DND-41 (cell line): ENCODE measurements at places on chromosomes 3 and 15.

GRCh38 chr3:12707449-12707848 lies 43.5 kb upstream of the RAF1 start:
- no peak for DNase-seq

GRCh38 chr3:111951032-111951431 lies 27.8 kb upstream of the ABHD10 start:
- no peak for DNase-seq

DNA sequence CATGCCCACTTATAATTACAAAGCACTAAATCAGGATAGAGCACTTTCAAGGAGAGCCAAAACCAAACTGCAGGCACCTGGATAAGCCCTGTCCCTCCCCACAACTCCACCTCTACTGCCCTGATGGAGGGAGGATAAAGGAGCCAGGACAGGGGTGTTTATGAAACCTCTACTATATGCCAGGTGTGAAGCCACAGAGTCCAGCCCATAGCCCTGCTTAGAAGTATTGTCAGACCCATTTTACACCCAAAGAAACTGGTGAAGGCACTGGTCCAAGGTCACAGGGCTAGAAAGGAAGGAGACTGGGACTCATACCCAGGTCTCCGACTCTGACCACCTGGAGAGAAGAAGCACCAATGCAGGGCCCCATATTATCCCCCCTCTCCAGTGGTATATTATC lies 48.7 kb downstream of the SH3BP5 start:
- DNase-seq = no peak

DNA sequence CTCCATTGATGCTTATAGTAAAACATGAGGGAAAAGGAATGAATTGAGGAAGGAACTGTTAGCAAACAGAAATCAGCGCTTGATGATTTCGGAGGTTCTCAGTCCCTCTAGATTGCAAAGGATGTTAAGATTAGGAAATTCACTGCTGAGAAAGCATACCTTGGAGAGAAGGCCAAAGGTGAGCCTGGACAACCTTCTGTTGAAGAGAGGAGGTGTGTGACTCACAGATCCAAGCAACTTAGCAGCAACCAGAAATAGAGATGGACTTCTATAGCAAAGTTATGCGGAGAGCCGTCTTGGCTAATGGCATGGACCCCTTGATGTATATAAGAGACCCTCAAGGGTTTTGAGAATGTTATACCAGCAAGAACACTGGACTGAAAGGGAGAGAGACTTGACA lies 114.3 kb downstream of the EEFSEC start:
- DNase-seq = no peak

DNA sequence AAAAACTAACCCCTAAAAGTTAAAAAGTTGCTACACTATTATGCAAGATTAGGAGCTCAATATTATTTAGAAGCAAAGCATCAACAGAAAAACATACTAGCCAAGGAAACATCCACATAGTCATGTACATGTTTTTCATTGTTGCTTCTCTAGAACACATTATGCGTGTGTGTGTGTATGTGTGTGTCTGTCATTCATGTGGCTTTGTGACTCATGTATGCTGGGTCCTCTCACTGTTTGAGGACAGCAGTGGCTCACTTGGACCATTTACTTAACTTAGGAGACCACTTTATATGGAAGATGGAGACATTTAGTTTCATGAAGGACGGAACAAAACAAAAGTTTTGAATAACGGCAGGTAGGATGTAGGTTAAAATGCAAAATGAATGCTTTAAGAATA lies 219.4 kb upstream of the THBS1 start:
- DNase-seq = no peak

DNA sequence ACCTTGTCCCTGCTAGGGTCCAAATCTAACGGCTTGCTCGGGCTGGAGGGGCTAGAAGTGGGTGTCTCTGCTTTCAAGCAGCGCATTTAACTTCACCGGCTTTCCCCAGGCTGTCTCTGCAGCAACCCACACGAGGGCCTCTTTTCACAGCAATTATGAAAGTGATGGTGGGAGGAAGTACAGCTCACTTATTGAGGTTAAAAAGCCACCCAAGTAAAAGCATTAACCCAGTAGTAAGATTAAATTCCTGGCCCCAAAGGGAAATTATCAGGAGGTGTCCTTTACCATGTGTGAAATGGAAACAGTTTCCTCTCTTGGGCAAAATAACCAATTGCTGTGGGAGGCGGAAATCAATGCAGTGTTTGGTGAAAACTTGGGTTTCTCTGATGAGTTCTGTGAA lies 41.1 kb downstream of the NGRN start:
- no peak for DNase-seq

- no peak for DNase-seq
Measured at GRCh38 chr3:95670765-95671164, 1143.6 kb upstream of the EPHA6 start.

- DNase-seq = peak; percentile 32
Measured at GRCh38 chr3:126498929-126499328, 18.6 kb downstream of the UROC1 start.

- no peak for DNase-seq
Measured at GRCh38 chr3:130557336-130558035, 40.5 kb downstream of the COL6A6 start.
